ENCODE measurements at places on chromosomes 4 and X.

DNA sequence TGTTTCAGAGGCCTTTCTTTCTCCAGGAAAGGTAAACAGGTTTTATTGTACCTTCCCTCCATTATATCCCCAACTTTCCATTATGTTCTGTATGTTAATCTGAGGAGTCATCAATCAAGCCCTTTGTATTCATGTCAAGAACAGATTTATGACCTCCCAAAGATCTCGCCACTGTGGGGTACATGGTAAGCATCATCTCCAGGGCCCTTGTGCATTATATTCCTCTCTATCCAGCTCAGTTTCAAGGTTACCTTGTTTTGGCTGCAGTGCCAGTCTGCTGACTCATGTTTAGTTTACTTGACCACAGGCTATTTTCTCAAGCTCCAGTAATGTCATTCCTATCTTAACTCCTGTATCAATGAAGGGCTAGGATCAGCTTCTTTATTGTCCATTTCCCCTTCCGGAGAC, 125.1 kb upstream of the FRMPD4 start:
- DNase-seq: no peak

DNA sequence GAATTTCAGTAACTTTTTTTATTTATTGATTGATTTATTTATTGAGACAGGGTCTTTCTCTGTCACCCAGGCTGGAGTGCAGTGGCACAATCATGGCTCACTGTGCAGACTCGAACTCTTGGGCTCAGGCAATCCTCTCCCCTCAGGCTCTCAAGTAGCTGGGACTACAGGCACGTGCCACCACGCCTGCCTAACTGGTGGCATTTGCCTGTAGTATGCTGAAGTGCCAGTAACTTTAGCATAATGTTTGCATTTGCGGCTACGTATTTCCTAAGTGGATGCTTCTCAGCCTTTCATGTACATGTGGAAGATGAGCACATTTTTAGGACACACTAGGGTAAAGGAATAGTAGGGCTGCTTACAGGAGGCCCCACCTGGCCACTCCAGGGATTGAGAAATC, 45.3 kb upstream of the ATXN3L start:
- no peak for DNase-seq

GRCh38 chr4:69907151-69907550, 23.7 kb upstream of the CSN1S1 start:
- no peak for DNase-seq

DNA sequence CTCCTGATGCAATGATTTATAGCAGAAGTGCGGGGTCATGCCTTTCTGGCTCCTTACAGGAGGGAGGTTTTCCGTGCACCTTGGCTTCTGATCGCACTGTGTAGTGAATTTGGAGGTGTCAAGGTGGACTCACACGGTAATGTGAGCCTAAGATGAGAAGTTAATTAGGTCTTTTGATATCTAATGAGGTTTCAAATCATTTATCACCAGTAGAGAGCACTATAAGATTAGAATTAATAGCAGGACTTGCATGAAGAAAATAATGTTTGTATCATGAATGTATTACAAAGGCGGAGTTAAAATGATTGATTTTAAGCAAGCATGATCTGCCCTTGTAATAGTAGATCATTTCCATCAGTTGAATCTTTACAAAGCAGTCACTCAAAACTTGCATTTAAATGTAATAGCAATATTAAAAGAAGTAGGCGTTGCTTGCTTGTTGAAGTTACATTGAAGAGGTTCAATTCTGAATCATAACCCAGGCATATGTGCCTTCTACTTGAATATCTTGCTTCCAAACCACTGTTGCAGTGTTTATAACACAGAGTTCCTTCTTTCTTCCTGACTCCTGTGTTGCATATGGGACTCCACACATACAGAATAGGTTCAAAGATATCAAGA, 152.1 kb downstream of the FMR1NB start:
- peak; percentile 0 for DNase-seq

- DNase-seq: no peak
Measured at GRCh38 chr4:136800248-136800647, 732.0 kb downstream of the PCDH18 start.
